NCI-H1105 treated with DMSO at 0.1 percent for 48 hours (cell line): ENCODE measurements at places on chromosomes 2 and 18.

GRCh38 chr2:211875488-211875887 is 663.1 kb downstream of the ERBB4 start:
- no peak for DNase-seq

GRCh38 chr2:190455358-190456095 is 47.4 kb downstream of the MFSD6 start:
- no peak for DNase-seq

GRCh38 chr2:204061241-204061640 is 124.7 kb downstream of the ICOS start:
- DNase-seq, result no peak

DNA sequence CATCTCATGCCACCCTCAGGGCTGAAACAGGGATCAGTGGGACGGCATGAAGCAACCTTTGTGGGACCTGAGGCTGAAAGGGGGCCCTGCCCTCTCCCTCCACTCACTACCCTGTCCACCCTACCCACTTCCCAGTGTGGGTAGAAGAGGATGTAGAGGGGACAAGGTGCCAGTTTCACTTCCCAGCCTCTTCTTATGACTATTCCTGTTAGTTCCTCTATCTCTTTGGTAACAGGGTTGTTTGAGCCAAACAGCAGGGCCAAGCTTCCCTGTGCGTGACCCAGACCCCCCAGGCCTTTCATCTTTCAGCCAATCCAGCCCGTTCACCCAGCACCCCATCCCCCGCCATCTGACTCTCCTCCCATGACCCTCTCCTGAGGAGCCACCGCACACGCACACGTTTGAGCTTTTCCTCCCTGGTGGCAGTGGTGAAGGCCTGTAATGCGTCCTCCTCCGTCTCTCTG is 82.3 kb downstream of the STPG4 start:
- no peak for DNase-seq

GRCh38 chr18:23487738-23488570 is 15.4 kb upstream of the RMC1 start:
- no peak for DNase-seq

DNA sequence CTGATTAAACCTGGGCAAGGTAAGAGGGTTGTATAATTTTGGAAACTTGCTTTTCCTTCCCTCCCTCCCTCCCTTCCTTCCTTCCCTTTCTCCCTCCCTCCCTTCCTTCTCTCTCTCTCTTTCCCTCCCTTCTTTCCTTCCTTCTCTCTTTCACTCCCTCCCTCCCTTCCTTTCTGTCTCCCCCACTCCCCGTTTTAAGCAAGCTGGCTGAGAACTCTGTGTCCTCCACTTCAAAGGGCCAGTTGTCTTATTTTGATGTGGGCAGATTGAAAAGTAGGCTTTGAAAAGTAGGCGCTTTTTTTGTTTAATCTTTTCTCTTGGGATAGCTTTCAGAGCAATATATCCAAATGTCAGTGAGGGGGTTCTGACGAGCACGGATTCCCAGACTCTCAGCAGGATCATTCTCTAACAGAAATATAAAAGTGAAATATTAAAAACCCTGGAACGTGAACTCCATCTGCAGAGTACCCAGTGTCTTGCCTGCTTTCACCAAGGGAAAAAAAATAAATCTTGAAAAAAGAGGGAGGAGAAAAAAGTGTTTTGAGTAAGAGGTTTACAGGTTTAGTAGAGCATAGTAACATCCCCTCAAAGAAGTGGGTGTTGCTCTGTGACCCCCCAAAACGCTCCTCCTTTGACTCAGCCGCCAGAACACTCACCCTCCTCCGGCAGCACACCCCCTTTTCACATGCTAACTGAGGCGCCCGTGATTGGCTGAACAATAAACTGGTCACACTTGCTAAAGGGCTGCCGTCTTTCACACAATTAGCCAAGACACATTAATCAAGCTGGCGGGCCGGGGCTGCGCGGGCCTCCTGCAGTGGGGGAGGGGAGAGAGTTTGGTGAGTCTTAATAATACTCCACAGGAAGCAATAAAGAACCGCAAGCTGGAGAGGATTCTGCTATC is 52.2 kb downstream of the CDK15 start:
- DNase-seq, result no peak

DNA sequence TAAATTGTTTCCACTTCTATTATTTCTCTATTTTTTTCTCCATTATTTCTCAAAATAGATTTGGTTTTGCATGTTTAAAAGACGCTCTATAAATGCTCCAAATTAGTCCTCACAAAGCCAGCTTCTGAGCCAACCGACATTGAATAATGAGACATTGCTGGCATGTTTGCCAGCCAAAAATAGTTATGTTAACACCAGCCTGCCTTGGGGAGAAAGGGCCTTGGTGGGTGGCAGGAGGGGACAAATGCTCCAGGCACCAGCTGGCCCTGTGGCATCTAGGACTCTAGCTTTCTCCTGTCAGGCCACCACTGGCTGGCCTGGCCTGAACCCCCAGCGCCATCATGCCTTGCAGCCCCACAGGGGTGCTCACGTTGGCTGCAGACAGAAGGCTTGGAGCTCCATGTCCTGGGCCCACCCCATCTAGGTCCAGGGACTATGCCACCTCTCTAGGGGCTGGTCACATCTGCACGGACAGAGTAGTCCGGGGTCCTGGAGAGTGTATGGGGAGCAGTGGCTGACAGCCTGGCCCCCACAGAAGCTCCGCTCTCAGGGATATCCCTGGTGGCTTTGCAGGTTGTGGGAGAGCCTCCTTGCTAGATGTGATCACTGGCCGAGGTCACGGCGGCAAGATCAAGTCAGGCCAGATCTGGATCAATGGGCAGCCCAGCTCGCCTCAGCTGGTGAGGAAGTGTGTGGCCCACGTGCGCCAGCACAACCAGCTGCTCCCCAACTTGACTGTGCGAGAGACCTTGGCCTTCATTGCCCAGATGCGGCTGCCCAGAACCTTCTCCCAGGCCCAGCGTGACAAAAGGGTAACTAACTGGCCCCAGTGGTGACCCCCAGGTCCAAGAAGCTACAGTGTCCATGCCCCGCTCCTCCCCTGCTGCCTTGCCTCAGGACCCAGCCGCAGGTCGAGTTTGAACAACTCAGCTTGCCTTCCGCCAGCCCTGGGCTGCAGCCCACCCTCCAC is 12.5 kb downstream of the ABCG8 start:
- DNase-seq, result no peak

GRCh38 chr18:25175558-25176517 is 176.1 kb downstream of the ZNF521 start:
- peak; percentile 62 for DNase-seq

DNA sequence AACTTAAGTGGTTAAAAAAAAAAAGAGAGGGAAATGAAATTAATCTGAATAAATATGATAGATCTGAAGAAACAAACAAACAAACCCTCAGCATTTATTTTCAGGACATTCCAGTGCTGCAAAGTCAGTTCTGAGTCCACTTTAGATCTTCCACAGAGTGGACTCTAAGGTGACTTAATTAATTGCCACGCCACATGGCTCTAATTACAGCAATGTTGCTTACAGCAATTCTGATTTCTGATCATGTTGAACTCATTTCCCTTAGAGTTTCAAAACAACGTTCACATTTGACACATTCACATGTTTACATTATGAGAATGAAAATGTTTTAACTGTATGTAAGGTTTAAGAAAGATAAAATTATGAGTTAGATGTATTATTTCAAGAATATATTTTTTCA is 38.6 kb upstream of the RASGRP3 start:
- DNase-seq, result no peak

DNA sequence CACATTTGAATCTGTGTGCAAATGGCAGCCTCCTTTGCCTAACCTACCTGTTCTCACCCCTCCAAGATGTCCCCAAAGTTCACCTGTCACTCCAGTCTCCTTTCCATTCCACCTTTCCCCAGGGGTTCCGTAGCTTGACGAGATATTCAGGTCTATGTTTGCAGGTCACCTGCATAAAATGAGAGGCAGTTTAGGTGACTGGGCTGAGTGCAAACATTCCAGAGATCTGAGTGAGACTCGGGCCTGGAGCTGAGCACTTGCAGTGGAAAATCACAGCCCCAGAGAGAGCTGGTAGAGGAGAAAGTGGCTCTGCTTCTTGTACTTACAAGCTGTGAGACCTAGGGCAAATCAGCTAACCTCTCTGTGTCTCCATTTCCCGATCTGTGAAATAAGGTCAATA is 20.1 kb downstream of the CAPN14 start:
- no peak for DNase-seq

GRCh38 chr2:37843556-37843955 is 81.5 kb upstream of the RMDN2 start:
- DNase-seq, result no peak

DNA sequence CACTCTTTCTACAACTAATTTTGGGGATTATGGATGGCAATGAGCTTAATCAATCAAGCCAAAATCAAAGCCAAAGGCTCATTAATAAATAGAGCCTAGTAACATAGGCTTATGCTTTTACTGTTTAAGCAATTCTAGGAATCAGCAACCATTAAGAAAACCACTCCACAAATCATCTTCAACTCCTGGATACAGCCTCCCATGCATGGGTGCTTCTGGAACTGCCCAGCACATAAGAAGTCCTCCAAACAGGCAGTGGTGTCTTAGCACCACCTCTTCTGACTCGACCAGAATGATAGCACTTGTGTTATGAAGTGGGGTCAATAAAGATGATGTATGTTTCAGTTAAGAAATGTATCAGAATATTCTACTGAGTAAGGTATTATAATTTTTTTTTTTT is 104.4 kb upstream of the SERPINE2 start:
- no peak for DNase-seq

- DNase-seq, result no peak
These were observed 28.0 kb downstream of the SRSF7 start for GRCh38 chr2:38723173-38723572.

DNA sequence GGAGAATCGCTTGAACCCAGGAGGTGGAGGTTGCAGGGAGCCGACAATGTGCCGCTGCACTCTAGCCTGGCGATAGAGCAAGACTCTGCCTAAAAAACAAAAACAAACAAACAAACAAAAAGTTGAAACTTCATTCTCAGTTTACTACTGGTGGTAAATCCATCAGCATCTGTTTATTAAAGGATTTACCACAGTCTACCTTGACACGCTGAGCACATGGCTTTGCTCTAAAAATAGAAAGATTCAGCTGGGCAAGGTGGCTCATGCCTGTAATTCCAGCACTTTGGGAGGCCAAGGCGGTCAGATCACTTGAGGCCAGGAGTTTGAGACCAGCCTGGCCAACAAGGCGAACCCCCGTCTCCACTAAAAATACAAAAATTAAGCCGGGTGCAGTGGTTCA is 201.3 kb downstream of the TGIF1 start:
- no peak for DNase-seq

DNA sequence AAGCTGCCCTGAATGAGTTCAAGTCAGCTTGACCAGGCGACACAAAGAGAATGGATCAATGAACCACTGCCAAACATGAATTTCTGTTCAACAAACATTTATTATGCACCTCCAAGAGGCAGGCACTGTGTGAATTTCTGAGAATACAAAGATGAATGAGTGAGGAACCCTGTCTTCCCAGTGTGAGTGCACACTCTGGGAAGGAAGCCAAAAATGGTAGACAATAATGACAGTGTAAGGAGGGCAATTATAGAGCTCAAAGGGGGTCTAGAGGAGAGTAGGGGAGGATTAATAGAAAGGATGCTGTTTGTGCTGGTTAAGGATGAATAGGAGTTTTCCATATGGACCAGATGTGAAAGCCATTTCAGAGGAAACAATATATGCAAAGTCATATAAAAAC is 213.4 kb downstream of the DCC start:
- peak; percentile 64 for DNase-seq

DNA sequence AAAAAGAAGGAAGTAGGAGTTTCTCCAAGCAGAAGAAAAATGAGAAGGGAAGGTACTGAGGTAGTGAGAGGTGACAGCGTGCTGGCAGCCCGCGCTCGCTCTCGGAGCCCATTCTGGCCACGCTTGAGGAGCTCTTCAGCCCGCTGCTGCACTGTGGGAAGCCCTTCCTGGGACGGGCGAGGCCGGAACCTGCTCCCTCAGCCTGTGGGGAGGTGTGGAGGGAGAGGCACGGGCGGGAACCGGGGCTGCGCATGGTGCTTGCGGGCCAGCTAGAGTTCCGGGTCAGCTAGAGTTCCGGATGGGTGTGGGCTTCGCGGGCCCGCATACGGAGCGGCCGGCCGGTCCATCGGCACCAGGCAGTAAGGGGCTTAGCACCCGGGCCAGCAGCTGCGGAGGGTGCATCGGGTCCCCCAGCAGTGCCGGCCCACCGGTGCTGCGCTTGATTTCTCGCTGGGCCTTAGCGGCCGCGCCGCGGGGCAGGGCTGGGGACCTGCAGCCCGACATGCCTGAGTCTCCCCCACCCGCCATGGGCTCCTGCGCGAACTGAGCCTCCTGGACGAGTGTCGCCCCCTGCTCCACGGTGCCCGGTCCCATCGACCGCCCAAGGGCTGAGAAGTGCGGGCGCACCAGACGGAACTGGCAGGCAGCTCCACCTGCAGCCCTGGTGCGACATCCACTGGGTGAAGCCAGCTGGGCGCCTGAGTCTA is 11.1 kb upstream of the CYS1 start:
- DNase-seq, result no peak

GRCh38 chr2:231379266-231380215 is 16.0 kb upstream of the B3GNT7 start:
- DNase-seq, result no peak

GRCh38 chr18:32717126-32717525 is 55.7 kb downstream of the KLHL14 start:
- DNase-seq, result no peak

DNA sequence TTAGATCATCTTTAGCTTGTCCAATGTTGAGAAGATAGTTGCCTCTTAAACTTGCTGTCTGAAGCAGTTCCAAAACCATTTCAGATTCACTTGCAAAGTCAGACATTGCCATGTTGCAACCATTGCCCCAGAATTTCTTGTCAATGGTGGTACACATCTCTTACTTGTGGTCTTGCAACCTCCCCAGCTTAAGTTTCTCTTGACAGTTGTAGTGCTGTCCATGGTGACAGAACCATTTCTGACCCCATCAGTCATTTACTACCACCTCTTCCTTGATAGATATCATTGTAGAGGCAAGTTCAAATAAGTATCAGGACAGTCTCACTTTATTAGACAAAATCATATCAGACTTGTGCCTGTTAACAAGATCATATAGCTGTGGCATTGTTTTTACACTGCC is 407.2 kb upstream of the HNRNPA3 start:
- no peak for DNase-seq

- no peak for DNase-seq
These were observed 897.2 kb downstream of the TSN start for GRCh38 chr2:122652670-122653069.
